ENCODE measurements at places on chromosomes 1 and 21. TPM values are rescaled to one million over a fixed set of nuclear protein-coding genes. Genes with fewer than 3 reads are reported as not detected.

- DNase-seq, result no peak
Measured at GRCh38 chr21:39616211-39616772, 3.6 kb downstream of the B3GALT5 start.

The LCE1C gene
- not detected for total RNA-seq

The LIPI gene
- total RNA-seq, result not detected

- peak; percentile 60 for DNase-seq
Measured at GRCh38 chr1:168112673-168113305, 23.9 kb downstream of the GPR161 start.

The C1orf210 gene
- not detected for total RNA-seq
